ENCODE measurements at places on chromosomes 7 and 10.

- DNase-seq, result no peak
Measured at GRCh38 chr7:76048668-76048988, 722 bp downstream of the MDH2 start.

GRCh38 chr7:47338026-47338425, 243.9 kb downstream of the TNS3 start:
- no peak for DNase-seq

- DNase-seq, result no peak
Measured at GRCh38 chr7:45390731-45391130, 183.4 kb upstream of the ADCY1 start.

GRCh38 chr10:28139138-28139537, 140.3 kb upstream of the ODAD2 start:
- no peak for DNase-seq

DNA sequence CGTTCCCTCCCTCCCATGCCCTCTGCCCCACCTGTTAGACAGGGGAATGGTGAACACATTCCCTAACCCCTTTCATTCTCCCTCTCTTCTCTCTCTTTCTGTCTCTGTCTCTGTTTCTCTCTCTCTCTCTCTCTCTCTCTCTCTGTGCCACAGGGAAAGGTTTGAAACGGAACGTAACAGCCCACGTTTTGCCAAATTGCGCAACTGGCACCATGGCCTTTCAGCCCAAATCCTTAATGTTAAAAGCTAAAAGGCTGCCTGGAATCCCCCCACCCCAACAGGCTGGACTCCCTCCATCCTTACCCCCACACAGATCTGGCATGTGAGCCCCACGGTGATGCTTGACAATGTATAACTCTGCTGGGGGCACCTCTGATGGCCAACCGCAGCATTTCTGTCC, 30.8 kb downstream of the LDB3 start:
- DNase-seq, result no peak

DNA sequence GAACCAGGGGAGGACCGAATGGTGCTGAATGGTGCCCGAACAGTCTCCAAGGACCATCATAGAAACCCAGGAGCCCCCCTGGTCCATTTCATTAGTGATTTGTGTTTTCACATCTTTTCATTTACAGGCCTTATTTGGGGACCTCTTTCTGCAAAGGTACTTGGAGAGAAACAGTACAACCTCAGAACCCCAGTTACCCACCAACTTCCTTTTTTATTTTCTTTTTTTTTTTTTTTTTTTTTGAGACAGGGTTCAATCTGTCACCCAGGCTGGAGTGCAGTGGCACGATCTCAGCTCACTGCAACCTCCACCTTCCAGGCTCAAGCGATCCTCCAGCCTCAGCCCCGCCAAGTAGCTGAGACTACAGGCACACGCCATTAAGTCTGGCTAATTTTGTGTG, 13.0 kb upstream of the ELN start:
- DNase-seq, result no peak

DNA sequence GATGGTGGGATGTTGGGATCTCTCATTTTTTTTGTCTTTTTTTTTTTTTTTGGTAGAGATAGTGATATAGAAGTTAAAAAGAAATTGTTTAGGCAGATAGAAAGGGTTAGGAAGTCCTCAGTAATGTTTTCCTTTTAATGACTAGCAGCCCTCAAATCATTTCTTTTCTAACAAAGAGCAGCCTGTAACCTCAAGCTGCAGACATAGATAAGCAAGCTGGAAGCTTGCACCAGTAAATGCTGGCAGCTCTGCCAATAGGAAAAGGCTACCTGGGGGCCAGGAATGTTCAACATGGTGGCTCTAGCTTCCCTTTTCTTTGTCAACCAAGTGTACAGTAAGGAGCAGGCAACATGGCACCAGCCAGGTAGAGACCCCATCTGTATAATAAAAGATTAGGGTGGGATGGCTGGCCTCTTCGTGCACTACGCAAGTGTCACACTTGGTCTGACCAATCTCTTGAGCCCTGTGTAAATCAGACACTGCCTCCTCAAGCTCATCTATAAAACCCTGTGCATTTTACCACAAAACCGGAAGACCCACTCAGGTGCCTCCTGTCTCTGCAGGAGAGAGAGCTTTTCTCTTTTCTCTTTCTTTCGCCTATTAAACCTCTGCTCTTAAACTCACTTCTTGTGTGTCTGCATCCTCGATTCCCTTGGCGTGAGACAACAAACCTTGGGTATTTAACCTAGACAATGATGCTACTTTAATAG, 212.9 kb downstream of the SNX10 start:
- DNase-seq, result no peak

- DNase-seq, result no peak
Measured at GRCh38 chr7:36945612-36946400, 221.5 kb upstream of the AOAH start.

DNA sequence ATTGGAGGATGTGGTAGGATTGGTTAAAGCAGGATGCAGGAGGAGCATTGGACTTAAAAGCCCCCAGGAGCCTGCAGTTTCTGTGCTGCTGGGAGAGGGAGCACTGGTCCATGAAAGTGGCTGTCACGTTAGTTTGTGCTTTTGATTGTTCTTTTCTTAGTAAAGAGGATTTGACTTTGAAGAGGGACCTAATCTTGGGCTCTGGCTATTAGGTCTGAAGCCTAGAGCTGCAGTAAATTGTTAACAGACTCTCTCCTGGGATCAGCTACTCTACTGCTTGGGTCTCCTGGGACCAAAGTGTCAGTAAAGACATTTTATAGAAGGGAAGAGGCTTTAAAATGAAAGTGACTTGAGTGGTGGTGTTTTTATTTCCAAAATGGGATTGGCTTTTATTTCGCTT, 3.7 kb downstream of the ZFYVE27 start:
- DNase-seq, result no peak

DNA sequence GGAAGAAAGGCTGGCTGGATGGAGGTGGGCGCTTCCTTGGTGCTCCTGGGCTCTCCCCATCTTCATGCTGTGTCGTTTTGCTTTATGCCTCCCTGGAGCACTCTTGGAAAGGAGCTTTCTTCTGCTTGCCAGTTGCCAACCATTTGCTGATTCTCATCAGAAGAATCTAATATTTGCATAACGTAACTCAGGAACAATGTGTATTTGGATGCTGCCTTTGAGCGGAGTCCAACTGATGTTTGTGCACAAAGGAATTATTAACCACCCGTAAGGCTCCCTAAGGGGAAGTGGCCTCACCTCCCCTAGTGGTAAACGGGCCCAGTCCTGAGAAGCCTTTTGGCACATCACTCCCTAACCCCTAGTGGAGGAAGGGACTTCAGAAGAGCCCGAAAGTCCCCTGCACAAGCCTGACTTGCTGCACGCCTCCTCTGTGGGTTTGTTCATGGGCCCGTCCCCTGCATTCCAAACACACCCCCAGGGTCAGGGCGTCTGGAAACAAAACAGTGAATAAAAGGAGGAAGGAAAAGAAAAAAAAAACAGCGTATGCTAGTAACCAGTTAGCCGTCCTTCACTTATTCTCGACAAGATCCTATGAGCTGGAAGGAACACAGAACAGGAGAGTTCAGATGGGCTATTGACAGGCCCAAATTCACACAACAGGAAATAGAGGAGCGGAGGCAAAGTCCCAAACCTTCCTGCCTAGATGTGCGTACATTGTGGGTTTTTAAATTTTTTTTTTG, 602.2 kb downstream of the LRMDA start:
- DNase-seq, result no peak

GRCh38 chr7:112501801-112502503, 21.2 kb downstream of the LSMEM1 start:
- no peak for DNase-seq

GRCh38 chr7:47537716-47538675, 43.9 kb downstream of the TNS3 start:
- DNase-seq, result no peak

- DNase-seq, result no peak
Measured at GRCh38 chr10:34079702-34080484, 735.2 kb downstream of the PARD3 start.

DNA sequence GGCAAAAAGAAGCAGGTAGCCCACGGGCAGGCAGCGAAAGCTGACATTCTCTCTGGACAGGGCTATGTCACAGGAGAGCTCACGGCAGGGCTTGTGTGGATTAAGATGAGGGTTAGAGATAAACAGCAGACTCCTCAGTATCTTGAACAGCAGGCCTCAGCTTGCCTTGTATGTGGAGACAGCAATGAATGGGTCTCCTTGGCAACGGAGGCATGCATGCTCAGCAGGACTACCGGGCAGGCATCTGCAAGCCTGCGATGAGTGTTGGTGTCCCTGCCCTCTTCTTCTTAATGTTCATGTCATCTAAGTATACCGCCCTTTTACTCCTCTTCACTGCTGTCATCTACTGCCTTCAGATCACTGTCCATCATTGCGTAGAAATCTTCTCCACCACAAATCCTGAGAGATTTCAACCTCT, 81.9 kb upstream of the C1GALT1 start:
- no peak for DNase-seq

GRCh38 chr7:157278791-157279724, 57.7 kb upstream of the DNAJB6 start:
- DNase-seq, result peak; percentile 35

DNA sequence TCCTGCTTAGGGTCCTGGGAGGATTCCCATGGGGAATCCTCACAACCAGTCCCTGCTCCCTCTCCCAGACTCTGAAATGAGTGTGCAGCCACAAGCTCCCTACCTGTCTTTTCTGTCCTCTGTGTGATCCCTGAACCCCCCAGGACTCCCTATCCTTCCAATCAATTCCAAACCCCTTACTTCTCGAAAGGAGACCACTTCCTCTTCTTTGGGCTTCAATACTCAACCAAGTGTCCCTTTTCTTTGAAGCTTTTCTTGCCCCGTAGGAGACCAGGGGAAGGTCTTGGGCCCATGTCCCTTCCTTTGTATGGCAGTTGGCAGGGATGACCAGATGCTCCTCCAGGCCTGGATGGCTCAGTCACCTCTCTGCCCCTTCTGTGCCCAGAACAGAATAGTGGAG, 1.7 kb downstream of the AEBP1 start:
- no peak for DNase-seq

- no peak for DNase-seq
Measured at GRCh38 chr7:26538689-26539088, 247.0 kb downstream of the SNX10 start.

DNA sequence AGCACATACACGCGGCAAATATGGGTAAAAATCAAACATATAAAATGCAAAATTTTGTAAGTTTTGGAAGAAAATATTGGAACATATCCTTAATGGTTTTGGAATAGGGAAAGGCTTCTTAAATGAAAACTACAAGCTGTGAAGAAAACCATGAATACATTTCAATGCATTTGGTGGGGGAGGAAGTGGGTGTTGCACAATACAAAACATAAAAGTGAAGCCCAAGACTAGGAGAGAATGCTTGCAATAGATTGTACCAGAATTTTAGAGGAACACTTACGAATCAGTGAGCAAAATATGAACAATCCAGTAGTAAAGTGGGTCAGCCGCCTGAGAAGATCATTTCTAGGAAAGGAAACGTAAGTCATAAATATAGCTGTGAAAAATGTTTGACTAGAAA, 322.6 kb upstream of the MKI67 start:
- DNase-seq, result no peak

DNA sequence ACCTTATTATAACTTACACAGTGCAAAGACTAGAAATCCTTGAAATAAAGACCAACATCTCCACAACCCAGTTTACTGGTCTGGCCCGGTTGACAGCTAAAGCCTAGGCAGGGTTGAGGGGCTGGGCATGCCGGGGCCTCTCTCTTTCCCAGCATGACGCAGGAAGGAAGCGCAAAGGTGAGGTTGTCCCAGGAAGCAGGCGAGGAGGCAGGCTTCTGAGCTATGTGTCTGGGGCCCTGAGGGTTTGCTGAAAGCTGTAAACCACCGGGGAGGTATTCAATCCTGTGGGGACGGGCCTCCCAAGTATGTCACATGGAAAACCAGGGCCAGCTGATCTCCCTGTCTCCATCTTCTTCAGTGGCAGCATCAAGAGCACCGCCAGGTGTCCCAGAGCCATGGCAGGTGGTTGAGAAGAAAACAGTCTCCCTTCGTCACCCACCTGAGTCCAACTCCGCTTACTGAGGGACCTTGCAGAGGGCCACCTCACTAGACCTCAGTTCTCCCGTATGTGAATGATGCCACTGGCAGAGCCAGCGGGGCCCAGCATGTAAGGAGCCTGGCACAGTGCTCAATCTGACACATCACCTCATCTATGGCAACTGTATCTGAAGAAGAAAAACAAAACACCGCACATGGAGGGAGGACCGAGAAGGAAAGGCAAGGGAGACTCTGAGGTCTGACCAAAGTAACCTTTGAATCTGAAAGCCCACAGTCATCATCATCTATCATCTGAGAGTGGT, 49.5 kb downstream of the FAM53B start:
- no peak for DNase-seq

- DNase-seq, result no peak
Measured at GRCh38 chr7:28879105-28879504, 79.0 kb downstream of the TRIL start.

- no peak for DNase-seq
Measured at GRCh38 chr10:123301077-123301857, 147.1 kb downstream of the BUB3 start.

GRCh38 chr7:157907091-157907490, 570.3 kb downstream of the DNAJB6 start:
- DNase-seq, result no peak

DNA sequence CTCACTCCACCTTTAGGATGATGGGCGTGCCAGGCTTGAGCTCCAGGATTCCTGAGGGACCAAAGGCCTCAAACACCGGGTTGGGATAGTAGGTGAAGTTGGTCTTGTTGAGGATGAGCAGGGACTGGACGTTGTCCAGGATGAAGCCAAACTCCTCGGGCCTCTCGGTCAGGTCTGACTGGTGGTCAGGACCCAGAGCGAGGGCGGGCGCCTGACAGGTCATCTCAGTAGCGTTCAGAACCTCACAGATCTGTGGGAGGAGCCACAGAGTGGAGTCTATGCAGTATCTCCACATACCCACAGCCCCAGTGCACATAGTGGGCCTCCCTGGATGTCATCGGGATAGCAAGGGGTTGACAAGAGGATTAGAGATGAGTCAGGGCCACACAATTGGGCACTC, 394.9 kb downstream of the PLXNA4 start:
- DNase-seq, result no peak

- DNase-seq, result no peak
Measured at GRCh38 chr7:114656466-114656865, 241.9 kb downstream of the FOXP2 start.

- DNase-seq, result no peak
Measured at GRCh38 chr10:65910209-65910608, 1015.6 kb upstream of the LRRTM3 start.

- no peak for DNase-seq
Measured at GRCh38 chr10:91931526-91932190, 8.1 kb downstream of the BTAF1 start.

GRCh38 chr7:22894546-22894945, 71.9 kb upstream of the TOMM7 start:
- no peak for DNase-seq

- no peak for DNase-seq
Measured at GRCh38 chr10:126321440-126321839, 66.8 kb downstream of the ADAM12 start.

GRCh38 chr7:128940494-128941322, 3.0 kb downstream of the IRF5 start:
- DNase-seq, result no peak

DNA sequence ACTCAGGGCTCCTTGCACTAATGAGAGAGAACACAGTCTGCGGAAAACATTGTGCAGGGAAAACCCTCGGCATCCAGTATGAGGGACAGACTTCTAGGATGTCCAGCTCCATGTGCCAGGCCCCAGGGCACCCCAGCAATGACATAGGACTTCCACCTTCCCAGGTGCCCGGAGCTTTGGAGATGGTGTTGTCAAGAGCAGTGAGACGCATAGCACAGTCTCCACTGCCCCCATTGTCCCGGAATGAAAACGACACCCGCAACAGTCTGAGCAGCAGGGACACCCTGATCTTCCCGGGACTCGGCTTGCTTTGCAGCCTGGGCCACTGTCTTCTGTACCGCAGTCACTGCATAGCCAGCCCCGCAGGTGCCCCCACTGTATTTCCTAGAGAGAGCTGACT, 339.2 kb upstream of the ADARB2 start:
- no peak for DNase-seq

Measured in hindlimb muscle (tissue), 1 donor.